Right cardiac atrium (tissue), 5 donors: ENCODE measurements at places on chromosomes 2 and 18.

- DNase-seq: no peak
Observed at GRCh38 chr2:237692601-237693290, 65.4 kb downstream of the LRRFIP1 start.

DNA sequence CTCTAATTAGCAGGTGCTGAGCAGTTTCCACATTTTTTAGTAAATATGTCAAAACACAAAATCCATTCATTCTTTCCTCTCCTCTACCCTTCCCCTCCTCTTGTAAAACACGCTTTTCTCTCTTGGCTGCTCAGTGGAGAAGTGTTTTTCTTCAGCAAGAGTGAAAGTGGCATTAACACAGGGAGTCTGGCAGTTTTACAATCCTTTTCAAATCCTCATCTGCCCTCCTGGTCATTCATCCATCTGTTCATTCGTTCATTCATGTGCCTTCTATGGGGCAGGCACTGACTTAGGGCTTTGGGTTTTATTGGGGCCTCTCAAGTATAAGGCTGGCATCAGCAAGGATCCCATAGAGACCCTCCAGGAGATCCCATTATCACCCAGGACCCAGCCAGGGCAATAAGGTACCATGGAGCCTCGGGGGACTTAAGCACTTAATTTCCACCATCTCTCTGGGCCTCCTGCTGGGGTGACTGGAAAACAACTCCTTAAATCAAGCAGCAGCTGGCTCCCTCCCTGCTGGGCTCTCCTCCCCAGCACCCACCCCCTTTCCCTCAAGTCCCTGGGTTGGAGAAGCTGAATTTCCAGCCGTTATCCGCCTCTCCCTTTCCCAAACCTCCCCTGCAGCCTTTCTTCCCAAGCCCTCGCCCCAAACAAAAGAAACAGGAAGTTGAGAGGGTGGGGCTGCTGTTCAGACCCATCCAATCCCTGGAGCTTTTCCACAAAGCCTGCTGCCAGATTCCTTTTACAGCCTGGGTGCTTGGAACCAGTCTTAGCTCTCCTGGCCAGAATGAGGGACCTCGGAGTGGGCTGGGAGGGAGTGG, 32.6 kb downstream of the MARCHF4 start:
- peak; percentile 59 for DNase-seq

GRCh38 chr2:200342235-200342634, 35.7 kb downstream of the SPATS2L start:
- DNase-seq: no peak

DNA sequence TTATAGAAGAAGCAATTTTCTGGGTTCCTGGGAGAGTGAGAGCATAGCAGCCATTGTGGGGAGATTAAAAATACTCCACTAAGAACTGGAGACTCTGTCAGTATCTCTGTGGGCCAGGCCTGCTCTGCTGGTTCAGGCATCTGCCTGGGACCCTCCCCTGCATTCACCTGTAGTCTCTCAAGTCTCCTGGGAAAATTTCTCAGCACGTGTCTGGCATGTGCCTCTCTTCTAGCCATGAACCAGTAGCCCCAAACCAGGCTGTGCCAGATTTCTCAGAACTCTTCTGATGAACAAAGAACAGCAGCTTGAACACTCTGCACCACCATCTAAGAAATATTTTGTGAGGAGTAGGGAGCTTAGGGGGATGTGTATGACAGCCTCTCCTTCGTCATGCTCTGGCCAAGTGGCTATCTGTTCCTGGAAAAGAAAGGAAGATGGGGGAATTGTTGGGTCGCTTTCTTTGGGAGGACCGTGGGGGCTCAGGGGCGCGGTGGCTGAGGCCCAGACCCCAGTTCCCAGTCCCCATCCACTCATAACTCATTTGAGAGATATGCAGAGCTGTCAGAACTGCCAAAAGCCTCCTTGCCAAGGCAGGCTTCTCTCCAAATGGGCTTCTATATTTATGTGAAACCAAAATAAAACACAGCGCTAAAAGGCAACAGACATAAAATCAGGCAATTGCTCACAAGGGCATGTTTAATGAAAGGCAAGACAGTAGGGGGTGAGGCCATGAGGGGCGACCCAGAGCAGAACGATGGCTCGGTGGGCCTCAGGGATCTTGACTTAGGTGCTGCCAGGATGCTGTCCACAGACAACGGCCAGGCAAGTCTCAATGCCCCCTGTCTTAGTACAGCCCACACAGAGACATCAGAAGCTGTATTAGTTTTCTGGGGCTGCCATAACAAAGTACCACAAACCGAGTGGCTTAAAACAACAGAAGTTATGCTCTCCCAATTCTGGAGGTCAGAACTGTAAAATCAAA, 114.7 kb upstream of the TNP1 start:
- peak; percentile 93 for DNase-seq

GRCh38 chr2:19109518-19109917, 248.9 kb downstream of the OSR1 start:
- no peak for DNase-seq

GRCh38 chr2:111904726-111905474, 6.5 kb downstream of the MERTK start:
- DNase-seq: no peak

DNA sequence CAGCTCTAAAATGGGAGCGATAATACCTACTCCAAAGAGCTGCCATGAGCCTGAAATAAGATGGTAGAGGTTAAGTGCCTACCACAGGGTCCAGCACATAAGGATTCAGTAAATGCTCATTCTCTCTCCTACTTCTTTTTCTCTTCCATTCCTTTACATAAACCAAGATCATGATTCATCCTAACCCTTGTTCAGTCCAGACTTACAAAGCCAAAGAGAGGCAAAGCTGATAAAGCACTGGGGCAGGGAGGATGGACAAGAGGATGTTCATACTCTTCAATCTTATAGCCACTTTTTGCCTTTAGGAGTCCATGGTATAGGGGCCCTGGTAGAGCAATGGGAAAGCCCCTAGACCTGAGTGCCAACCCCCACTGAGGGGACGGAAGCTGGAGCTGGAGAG, 75.6 kb upstream of the PKDCC start:
- DNase-seq: no peak

DNA sequence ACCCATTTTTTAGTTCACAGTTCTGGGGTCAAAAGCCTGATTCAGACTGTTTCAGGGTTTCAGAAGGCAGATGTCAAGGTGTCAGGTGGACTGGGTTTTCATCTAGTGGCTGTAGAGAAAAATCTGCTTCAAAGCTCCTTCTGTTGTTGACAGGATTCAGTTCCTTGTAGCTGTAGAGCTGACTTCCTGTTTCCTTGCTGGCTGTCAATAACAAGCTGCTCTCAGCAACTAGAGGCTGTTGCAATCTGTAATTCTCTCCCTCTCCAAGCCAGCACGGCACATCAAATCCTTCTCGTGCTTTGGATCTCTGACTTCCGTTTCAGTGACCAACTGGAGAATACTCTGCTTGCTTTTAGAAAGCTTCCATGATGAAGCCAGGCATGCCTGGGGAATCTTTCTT, 179.4 kb downstream of the DOK6 start:
- DNase-seq: no peak

DNA sequence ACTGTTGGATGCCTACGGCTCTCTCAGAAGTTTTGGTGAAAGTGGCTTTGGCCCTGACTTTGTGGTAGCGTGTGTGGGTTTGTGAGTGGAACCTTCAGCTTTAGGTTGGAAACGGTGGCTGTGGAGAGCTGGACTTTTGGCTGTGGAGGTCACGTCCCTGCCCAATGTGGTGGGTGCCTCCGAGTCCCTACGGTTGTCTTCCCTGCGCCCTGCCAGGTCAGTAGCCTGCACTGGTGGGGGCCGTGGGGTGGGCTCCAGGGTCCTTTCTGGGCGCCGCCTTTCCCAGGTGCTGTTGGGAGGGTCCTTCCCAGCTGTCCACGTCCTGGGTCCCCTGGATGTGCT, 11.1 kb downstream of the COLEC11 start:
- DNase-seq: no peak

- no peak for DNase-seq
Observed at GRCh38 chr2:69175790-69176715, 163.1 kb downstream of the ANTXR1 start.

DNA sequence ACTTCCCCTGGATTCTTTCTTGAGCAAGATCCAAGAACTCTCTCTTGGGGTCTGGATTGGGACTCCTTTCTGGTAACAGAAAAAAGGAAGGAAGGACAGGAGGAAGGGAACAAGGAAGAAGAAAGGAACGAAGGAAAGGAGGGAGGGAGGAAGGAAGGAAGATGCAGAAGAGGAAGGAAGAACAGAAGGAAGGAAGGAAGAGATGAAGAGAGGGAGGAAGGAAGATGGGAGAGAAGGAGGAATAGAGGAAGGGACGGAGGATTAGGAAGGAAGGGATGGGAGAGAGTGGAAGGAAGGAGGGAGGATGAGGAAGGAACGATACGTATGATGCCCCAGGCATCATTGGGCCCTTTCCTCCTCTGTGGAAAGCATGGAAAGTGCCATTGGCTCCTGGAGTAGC, 58.6 kb downstream of the CYP26B1 start:
- DNase-seq: no peak

GRCh38 chr18:46621111-46621766, 35.8 kb downstream of the LOXHD1 start:
- no peak for DNase-seq

DNA sequence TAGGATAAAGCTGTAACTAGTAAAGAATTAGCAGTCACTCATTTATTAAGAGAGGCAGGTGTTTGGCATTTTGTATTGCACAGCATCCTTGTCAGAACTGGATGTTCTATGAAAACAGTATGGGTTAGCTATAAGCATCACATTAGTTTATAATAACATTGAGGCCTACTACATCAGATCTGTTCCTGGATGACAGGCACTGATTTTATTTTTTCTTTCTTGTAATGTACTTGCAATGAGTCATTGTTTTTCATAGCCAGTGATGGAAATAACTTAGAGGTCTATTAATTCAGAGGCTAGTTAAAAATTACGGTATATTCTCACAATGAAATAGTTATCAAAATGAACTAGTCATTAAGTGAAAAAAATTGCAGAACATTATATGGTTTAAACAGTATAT, 13.0 kb upstream of the RMDN2 start:
- no peak for DNase-seq

DNA sequence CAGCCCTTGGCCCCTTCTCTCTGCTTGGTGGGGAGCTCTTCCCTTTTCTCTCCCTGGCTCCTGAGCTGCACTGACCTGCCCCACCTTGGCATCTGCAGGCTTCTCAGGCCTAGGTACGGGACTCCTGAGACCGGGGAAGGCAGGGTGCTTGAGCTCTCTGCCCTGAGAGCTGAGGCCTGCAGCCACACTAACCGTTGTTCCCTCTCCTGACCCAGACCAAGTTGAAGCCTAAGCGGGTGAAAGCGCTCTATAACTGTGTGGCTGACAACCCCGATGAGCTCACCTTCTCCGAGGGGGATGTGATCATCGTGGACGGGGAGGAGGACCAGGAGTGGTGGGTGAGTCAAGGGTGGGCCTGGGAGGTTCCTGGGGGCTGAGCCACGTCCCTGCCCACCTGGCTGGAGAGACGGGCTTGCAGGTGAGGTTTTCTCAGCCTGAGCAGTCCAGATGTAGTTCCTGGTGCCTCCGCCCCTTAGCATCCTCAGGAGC, 22.2 kb downstream of the ITGB1BP1 start:
- no peak for DNase-seq

GRCh38 chr18:69841117-69841516, 106.6 kb downstream of the CD226 start:
- DNase-seq: no peak

DNA sequence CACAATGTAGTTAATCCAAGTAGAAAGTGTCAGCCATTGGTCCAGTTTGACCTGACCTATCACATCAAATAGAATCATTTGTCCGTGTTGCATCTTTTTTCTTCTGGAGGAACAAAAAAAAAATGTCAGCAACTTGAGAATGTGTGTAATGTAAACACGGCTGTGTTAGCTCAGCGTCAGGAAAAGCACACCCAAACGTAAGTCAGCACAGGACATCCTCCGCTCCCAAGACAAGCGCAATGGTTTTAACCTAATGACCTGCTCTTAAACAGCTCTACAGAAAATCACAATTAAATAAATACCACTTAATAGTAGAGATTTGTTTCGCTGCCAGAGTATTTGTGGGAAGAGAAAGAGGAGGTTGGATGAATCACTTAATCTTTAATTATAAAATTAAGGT, 59.4 kb downstream of the OSR1 start:
- no peak for DNase-seq

DNA sequence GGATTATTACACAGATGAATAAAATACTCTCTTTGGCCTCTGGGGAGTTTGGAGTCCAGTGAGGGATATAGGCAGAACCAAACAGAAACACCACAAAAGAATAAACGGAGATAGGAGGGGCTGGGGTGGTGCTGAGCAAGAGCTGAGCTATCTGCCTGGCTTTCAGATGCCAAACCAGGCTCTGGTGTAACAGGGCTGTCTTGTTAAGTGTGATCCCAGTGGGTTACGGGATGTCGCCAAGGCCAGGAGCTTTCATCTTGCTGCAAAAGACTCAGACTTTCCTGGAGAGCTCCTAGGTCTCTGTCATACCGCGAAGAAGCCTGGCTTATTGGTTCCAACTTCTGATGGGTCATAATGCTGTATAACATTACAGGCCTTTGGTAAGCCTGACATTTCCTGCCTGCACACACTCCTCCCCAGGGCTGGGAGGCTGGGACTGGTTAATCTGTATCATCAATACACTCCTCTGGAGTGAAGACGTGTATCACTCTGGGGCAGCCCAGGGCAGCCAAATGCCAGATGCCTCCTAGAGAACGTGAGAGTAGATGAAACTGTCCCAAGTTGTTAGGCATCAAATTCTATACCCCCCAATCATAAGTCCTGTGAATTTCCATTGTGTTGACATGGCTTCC, 60.5 kb downstream of the STPG4 start:
- DNase-seq: no peak

DNA sequence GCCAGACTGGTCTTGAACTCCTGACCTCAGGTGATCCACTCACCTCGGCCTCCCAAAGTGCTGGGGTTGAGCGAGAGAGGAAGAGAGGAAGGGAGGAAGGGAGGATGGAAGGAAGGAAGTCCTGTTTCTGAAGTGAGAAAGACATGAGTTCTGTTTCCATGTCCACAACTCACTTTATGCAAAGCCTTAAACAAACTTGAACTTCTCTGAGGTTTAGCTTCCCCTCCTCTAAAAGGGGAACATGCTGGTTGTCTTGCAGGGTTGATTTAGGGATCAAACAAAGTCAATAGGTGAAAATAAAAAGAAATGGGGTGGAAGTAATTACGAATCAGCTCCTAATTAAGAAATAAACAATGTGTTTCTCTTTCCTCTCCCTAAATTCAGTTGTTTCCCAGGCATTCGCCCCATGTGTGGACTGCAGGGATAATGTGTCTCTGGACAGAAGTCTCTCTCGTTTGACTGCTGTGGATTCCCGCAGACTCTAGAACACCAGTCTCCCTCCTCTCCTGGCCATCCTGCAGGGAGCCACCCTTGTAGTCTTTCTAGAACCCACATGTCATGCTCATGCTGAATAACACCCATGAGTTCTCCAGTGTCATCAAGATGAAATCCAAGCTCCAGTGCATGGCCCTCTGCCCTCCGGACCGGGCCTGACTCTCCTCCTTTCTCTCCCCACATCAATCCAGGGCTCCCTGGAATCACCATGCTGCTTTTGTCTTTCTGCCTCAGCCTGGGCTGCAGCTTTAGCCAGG, 229.3 kb upstream of the TRIB2 start:
- no peak for DNase-seq

GRCh38 chr2:23690421-23691105, 236.4 kb downstream of the ATAD2B start:
- peak; percentile 46 for DNase-seq

GRCh38 chr2:120294008-120294340, 41.3 kb downstream of the RALB start:
- DNase-seq: no peak
